ENCODE measurements at places on chromosomes 13 and 19.

DNA sequence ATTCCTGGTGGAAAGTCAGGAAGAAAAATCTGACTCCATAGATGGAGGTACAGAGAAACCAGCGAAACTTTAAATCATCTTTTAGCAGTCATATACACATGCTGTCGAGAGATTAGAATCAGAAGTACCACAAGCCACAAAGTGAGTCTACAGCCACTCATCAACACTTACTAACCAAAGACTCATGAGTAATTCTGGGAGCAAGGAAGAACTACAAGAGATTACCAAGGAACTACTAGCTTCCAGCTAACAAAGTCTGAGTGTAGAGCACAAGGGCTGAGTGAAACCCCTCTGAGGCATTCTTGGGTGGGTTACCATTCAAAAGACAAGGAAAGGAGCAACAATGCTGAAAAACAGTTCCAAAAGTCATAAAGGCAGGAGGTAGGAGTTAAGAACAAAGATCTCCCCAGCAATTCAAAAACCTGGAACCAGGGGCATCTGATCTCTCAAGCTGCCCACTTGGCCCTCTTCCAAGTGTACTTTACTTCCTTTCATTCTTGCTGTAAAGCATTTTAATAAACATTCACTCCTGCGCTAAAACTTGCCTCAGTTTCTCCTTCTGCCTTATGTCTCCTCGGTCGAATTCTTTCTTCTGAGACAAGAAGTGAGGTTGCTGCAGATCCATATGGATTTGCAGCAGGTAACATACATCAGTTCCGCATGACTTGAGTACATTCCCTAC, 13.0 kb downstream of the RBM26 start:
- DNase-seq: no peak

DNA sequence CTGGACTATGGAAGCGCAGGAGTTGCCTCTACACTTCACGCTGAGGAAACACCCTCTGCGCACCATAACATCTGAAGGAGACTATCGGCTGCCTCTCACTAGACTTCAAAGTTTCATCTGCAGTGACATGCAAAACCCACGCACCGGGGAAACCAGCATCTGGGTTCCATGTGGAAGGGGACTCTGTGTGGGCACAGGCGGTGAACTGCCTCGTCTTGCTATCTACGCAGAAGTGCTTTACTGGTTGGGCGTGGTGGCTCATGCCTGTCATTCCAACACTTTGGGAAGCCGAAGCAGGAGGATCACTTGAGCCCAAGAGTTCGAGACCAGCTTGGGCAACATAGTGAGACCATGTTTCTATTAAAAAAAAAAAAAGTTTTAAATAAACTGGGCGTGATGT, 116.4 kb downstream of the STK24 start:
- no peak for DNase-seq

GRCh38 chr19:7863157-7863970, 10.8 kb downstream of the PRR36 start:
- no peak for DNase-seq

DNA sequence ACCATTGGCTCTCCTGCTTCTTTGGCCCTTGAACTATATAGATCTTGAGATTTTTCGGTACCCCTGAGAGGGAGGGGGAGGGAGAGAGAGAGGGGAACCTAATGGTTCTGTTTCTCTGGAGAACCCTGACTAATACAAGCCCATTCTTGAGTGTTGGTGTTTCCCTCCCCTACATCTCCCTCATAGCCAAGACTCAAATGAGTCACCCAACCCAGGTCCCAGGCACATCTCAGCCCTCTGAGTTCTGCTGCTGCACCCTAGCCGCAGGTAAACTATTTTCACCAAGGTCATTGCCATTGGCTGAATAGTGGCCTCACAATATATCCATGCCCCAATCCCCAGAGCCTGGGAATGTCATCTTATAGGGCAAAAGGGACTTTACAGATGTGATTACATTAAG, 225.8 kb upstream of the MAB21L1 start:
- DNase-seq: no peak

DNA sequence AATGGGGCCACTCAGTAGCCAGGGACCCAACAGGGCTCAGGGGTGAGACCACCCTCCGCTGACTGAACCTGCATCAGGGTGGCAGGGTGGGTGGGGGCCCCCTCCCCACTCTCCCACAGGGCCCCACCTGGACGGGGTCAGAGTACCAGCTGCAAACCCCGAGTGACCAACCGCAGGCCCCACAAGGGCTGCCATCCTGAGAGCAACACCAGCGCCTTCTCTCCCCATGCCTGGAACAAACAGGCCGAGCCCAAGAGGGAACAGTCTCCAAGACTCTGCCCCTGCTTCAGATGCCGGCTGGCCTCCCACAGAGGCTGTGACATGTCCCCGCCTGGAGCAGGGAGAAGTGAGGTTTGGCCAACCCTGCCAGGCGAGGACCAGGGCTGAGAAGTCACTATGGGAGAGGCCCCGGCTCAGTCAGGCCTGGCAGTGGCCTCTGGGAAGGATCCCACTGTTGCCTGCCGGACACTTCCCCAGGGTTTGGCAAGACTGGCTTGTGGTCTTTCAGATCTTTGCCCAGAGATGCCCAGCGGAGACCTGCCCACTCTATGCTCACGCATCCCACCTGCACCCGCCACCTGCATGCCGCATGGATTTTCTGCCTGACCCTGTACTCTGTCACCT, 27.2 kb downstream of the MPND start:
- no peak for DNase-seq

DNA sequence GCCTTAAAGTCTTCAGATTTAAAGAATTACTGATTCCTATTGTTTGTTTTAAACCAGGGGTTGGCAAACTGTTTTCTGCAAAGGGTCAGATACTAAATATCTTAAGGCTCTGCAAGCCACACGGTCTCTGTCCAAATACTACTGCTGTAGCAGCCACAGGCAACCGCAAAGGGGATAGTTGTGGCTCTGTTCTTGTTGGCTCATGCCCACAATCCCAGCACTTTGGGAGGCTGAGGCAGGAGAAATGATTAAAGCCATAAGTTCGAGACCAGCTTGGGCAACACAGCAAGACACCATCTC, 22.4 kb downstream of the RANBP3 start:
- DNase-seq: no peak

- DNase-seq: no peak
These were observed 15.1 kb upstream of the DPP9 start for GRCh38 chr19:4738734-4739133.

GRCh38 chr19:18683958-18684641, 620 bp downstream of the CRTC1 start:
- DNase-seq: no peak

Measured in right renal cortex interstitium (tissue), 3 donors.